ENCODE measurements at places on chromosomes 11 and 22.

GRCh38 chr22:17969701-17970113 lies 54.7 kb downstream of the MICAL3 start:
- peak; percentile 97 for DNase-seq

DNA sequence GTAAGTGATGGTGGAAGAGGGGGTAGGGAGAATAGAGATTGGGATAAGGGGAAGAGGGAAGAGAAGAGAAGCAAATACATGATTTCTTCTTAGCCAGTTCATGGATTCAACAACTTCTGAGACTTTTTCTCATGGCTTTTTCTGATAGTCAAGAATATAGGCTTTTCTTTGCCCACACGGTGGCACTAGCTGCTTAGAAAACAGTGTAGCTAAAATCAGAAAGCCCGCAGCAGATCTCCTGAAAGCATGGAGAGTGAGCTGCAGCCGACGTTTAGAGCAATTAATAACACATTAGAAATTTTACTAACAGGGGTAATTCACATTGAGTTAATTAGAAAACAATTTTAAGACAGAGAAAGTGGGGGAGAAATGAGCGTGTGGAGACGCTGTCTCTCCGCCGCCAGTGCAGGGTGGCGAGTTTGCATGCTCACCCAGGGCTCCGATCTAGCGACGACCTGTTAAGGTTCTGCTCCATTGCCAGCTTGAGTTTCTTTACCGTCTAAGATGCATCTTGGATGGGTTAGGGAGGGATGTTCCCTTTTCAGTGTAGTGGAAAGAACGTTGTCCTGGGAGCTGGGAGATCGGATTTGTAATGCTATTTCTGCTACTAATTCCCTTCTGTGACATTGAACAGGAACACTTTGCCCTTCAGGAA lies 3.3 kb upstream of the RAG1 start:
- peak; percentile 77 for DNase-seq

- no peak for DNase-seq
These were observed 31.6 kb downstream of the GRIA4 start for GRCh38 chr11:105641433-105641832.

GRCh38 chr11:125376856-125377255 lies 119.2 kb downstream of the FEZ1 start:
- DNase-seq = no peak

- no peak for DNase-seq
These were observed 15.4 kb upstream of the IFITM3 start for GRCh38 chr11:335779-336658.

DNA sequence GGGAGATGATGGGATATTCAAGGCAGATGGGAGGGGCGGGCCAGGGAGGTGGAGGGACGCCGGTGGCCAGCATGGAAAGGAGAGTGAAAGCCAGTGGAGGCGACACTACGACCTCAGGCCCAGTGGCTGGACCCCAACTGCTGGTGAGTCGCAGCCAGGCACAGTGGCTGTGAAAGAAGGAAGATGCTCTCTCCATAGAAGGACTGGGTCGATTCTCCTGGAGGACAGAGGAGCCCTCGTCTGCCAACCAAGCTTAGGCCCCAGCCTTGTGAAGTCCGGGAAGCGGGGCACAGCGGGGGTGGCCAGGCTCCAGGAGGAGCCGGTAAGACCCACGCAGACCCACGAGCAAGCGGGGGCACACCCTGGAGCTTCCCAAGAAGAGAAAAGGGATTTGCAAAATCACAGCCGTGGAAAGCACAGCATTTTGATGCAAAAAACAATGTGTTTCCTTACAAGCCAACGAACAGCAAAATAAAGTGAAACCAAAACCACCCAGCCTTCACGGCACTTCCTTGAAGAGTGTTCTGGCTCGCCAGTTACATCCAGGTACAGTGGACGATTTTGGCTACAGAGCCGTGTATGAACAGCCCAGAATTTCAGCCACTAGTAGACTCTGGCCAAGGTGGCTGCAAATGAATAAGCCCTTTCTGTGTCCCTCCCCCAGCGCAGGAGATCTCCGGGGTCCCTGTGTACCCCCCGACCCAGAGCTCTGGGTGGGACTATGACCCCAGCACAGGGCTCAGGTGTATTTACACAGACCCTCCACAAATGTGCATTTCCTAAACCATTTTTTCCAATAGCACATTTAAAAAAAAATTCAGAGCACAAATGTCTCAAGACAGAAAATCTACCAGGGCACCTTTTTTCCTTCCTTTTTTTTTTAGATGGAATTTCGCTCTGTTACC lies 96.9 kb downstream of the TRMU start:
- DNase-seq = no peak

DNA sequence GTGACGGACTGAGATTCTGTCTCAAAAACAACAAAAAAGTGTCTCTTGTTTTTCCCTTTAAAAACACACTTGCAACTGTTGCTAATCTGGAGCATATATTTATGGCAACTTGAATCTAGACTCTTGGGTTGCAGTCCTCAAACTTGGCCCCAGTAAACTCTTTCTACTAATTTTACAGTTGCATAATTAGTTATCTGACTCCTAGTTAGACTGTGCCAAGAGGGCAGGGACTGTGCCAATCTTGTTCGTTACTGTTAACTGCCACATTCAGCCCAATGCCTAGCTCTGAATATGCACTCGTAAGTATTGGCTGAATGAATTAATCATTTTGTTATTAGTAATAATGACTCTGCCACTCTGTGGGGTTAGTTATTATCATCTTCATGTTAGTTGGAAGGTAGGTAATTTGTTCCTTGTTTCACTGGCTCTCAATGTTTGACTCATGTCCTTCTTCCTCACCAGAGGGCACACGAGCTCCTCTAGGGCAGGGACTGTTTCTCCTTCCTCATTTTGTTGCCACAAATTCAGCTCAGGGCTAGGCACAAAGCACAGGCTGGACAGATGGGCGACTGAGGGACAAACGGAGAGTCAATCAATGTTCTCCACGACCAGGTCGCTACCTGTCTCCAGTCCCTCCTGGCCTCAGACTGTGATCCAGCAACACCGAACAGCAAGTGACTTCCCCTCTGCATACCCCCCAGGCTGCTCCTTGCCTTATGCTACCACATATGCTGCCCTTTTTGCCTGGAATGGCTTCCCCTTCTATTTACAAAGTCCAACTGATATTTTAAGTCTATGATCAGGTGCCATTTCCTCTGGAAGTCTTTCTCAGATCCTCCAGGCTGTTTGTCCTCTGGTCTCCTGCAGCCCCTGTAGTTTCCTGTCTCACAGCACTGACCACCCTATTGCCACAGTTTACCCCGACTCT lies 9.0 kb downstream of the CLPB start:
- DNase-seq = no peak

GRCh38 chr11:117075186-117075585 lies 23.0 kb downstream of the SIK3 start:
- DNase-seq = peak; percentile 69

GRCh38 chr11:92125321-92125720 lies 99.3 kb upstream of the FAT3 start:
- no peak for DNase-seq

GRCh38 chr11:35802672-35803071 lies 140.1 kb downstream of the TRIM44 start:
- no peak for DNase-seq

GRCh38 chr11:3835751-3836150 lies 5.0 kb downstream of the RHOG start:
- no peak for DNase-seq

GRCh38 chr11:129324533-129325175 lies 51.0 kb upstream of the BARX2 start:
- peak; percentile 11 for DNase-seq

- DNase-seq = peak; percentile 88
These were observed 922.1 kb downstream of the OPCML start for GRCh38 chr11:132610216-132610615.

- DNase-seq = no peak
These were observed 627.0 kb downstream of the KCNA4 start for GRCh38 chr11:29389793-29390192.

DNA sequence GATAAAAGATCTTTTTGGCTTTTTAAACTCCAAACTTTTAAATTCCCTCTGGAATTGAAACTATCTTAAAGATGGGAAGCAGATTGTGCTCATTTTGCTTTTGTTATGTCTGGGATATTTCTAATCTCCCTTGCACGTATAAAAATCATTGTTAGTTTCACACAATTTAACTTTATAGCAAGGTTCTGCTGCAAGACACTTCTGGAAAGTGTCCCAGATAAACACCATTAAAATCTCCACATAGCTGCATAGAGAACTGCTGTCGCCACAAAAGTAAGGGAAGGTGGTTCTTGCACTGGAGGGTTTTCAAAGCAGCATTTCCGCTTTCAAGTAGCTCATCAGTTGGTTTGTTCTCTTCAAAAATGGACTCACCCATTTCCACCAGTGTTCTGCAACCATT lies 11.8 kb downstream of the PTS start:
- DNase-seq = peak; percentile 53

DNA sequence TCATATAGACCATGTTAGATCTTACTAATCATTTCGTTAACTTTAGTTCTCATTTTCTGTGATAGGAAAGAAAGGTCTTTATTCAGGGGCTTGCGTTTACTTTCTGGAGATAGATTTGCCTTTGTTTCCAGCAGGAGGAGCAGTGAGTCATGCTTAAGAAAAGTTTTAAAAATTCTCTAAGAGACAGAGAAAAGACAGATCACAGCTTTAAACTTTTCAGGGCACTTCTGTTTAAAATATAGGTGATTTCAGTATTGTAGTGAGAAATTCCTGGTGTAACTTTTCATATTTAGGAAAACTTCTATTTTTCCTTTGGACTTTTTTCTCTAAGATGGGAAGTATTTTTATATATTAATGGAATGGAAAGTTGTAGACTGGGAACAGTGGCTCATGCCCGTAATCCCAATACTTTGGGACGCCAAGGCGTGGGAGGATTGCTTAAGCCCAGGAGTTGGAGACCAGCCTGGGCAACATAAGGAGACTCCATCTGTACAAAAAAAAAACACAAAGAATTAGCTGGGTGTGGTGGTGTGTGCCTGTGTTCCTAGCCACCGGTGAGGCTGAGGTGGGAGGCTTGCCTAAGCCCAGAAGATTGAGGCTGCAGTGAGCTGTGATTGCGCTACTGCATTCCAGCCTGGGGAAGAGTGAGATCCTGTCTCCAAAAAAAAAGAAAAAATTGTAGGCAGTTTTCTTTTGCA lies 60.3 kb downstream of the ATXN10 start:
- DNase-seq = peak; percentile 52

- DNase-seq = peak; percentile 82
These were observed 5.2 kb downstream of the IRAG1 start for GRCh38 chr11:10688401-10688800.

DNA sequence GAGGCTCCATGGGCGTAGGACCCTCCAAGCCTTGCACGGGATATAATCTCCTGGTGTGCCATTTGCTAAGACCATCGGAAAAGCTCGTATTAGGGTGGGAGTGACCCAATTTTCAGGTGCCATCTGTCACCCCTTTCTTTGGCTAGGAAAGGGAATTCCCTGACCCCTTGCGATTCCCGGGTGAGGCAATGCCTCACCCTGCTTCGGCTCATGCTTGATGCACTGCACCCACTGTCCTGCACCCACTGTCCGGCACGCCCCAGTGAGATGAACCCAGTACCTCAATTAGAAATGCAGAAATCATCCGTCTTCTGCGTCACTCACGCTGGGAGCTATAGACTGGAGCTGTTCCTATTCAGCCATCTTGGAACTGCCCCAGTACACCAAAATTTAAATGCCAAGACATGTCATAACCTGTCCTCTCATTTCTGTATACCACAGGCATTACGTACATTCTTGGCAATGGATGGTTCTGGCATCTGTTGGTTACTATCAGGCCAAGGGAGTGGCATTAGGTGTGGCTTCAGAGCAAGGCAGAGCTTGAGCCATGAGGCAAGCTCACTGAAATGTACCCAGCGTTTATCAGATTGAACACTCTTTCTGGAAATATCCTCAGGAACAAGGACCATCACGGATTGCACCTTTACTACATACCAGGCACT lies 95.4 kb upstream of the GALNT18 start:
- DNase-seq = no peak

DNA sequence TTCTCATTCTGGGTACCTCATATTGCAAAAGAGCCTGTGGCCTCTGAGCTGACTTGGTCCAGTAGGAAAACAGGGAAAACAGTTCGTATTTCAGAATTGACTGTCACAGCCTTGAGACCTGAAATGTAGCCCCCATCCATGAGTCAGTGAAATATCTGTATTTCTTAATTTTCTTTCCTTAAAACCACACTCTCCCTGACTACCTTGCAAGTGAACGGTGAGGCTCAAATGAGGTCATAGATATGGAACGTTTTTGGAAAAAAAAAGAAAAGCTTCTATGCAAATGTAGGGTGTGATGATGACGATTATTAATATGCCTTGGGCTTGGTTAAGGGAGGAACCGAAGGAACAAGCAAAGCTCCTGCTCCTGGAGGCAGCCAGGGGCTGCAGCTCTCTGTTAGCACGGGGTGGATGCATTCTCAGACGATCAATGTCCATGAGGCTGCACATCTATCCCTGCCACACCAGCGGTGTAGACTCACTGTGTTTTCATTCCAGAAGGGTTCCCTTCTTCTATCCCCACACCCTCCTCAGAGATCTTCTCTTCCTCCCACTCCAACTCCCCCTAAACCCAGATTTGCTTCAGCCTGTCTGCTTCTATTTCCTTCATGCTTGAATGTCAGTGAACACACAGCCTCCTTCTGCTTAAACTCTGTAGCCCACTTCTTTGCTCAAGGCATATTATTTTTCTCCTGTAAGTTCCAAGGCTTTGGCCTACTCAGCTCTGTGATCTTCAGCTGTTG lies 29.2 kb upstream of the SCN3B start:
- DNase-seq = no peak

DNA sequence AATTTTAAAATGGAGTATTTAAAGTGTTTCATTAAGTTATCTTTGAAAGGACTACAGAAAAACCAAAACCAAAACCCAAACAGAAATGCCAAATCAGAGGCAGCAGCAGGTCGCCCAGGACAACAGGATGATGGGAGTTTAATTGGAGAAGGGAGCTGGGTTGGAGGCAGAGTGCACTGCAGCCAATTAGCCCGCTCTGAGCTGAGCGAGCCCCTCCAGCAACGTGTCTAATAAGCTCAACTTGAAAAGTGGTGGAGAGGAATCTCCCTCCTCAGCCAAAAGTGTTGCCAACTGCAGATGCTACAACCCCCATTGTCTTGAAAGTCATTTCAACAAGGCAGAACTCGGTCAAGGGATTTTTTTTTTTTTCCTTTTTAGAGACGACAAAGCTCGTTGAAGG lies 323.9 kb downstream of the CADM1 start:
- no peak for DNase-seq

DNA sequence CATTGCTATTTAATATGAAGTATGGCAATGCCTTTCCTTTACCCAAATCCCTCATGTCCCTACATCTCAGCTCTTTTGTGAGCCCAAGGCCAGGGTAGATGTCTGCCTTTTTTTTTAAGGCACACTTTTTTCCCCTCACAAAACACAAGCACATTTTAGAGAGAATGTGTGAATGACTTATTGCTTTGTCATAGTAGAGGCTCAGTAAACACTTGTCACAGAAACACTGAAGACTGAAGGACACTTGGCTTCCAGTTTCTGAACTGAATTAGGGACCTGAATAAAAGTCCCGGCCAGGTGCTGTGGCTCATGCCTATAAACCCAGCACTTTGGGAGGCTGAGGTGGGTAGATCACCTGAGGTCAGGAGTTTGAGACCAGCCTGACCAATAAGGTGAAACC lies 2.9 kb upstream of the SCGB2A2 start:
- DNase-seq = no peak
